NAMALWA (cell line): ENCODE measurements at places on chromosomes 16 and 17.

DNA sequence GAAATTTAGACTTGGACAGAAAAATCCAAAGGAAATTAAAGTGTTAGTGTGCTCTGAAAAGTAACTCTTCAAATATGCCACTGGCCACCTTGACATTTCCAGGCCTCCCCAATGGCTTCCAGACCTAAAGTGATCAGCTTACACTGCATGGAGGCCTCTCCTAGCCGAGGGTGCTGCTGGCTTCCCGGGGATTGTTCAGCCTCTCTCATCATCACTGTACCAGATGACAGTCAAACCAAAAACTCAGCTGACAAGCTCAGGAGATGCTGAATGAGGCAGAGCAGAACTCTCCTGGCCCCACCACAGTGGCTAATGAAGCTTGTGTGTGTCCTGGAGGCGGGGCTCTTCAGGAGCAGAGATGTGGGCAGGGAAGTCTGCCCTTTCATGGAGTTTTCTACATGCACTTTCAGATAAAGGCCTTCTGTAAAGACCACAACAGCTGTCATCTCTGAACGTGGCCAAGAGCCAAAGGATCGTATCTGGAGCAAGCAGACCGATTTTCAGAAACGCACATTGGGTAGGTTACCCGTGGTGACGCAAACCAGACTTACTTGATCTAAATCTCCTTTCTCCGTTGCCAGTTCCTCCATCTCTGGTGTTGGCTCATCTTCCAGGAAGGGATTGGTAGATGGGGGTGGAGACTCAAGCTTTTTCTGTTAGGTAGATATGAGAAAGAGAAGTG is 113.3 kb downstream of the VPS53 start:
- no peak for DNase-seq

- DNase-seq = no peak
These were observed 2.4 kb downstream of the BCL6B start for GRCh38 chr17:7025245-7025644.

GRCh38 chr16:12958366-12958765 is 57.0 kb downstream of the SHISA9 start:
- no peak for DNase-seq

- no peak for DNase-seq
These were observed at the start of gene KRT9 for GRCh38 chr17:41571561-41572434. KRT9 (minus strand) TSS chr17:41572059; CDS start chr17:41571992, 67 bp downstream.

- DNase-seq = no peak
These were observed 35.1 kb downstream of the MARF1 start for GRCh38 chr16:15607700-15608396.

DNA sequence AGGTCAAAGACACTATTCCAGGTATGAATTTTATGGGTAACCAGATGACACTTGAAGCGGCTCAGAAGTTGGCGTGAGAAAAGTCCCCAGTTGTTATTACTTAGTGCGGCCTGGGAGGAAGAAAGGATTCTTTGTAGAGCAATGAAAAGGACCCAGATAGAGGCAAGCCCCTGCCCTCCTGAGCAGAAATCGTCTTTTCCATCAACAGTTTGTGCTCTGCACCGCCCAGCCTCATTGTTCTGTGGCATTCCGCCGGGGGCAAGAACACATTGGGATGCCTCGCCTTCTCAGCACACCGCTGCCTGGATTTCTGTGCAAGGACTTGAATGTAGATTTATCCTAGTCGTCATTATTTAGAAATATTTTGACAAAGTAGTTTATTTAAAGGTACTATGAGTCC is 32.7 kb upstream of the CRHR1 start:
- no peak for DNase-seq

DNA sequence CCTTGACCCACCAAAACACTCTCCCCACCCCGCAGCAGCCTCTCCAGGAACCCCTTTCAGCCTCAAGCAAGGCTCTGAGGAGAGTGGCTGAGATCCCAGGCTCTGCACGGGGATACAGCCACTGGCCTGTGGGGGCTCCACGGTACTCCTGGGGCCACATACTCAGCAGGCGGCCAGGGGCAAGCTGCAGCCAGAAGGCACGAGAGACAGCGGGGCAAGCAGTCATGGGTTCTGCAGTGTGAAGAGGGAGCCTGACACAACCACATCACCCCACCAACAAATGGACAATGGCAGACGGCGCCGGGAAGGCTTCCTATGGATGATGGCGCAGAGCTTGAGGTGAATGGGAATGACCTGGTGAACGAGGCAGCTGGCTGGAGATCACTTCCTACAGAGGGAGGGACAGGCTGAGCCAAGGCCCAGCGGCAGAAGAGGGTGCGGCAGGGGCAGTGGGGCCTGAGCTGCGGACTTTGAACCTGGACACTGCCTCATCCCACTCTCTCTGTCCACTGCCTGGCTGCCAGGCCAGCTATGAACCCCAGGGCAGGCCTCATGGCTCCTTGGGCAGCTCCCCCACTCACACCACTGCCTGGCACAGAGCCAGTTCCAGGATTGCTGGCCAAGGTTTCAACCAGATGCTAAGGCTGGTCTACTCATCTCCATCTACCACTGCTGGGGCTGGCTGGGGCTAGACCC is 10.8 kb upstream of the BCAR1 start:
- DNase-seq = no peak

DNA sequence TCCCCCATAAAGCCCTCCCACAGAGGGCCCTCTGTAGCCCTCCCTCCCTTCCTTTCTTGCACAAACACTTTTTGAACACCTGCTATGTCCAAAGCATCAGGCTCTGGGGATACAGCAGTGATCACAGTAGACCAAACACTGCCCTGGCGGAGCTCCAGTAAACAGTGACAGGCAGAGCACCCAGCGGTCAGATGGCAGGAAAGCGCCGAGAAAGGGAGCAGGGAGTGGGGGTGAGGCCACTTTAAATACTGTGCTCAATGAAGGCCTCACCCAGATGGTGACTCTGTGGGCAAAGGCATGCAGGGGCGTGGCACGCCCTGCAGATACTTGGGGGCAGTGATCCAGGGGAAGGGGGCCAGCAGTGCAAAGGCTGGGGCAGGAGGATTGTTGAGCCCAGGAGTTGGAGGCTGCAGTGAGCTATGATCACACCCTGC is 7.6 kb downstream of the PRR29 start:
- DNase-seq = no peak

DNA sequence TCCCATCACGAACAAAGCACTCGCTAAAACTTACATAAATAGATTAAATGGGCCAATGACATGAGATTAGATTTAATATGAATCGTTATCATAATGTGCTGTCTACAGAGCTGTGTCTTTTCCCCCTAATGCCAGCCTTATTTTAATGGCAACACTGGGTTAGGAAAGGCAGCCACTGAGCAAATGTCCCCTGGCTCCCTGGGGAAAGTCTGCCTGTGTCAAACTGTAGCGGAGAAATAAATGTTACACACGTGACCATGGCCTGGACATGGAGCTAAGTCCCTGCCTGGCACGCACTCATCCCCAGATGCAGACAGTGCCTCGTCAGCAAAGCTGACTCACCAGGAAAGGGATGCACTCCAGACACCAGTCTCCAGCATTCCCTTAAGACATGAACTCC is 61.3 kb upstream of the SDK2 start:
- no peak for DNase-seq

GRCh38 chr16:55367866-55368603 is 44.0 kb downstream of the IRX6 start:
- DNase-seq = no peak

- DNase-seq = no peak
These were observed 78.0 kb downstream of the RAP1GAP2 start for GRCh38 chr17:2874189-2874686.

GRCh38 chr16:23509782-23510163 is 521 bp downstream of the GGA2 start:
- peak; percentile 48 for DNase-seq

GRCh38 chr16:23501291-23501690 is 9.0 kb downstream of the GGA2 start:
- DNase-seq = no peak

- no peak for DNase-seq
These were observed 463.6 kb downstream of the MAF start for GRCh38 chr16:79136955-79137354.

- no peak for DNase-seq
These were observed 27.0 kb upstream of the RGS9 start for GRCh38 chr17:65109990-65110680.

DNA sequence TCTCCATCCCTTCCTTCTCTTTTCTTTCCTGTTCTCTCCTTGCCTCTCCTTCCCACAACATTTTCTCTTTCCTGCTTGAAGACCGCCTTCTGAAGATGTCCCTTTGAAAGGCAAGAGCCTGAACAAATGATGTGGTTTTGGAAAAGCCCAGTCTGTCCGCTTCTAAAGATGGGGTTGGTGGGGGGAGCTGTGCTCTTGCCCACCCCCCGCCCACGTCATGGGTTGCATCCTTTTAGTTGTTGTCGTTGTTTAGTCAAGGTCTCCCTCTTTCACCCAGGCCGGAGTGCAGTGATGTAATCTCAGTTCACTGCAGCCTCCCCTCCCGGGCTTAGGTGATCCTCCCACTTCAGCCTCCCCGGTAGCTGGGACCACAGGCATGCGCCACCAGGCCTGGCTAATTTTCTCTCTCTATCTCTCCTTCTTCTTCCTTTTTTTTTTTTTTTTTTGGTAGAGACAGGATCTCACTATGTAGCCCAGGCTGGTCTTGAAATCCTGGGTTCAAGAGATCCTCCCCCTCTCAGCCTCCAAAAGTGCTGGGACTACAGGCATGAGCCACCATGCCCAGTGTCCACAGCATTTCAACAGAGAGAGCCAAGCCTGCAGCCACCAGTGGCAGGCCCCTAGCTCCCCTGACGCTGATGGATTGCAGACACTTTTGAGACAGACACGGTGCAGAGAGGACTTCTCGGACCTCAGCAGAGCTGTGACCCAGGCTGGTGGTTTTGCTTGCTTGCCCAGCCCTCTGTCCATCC is 26.0 kb upstream of the CIBAR2 start:
- no peak for DNase-seq

GRCh38 chr16:21953541-21953902 is 361 bp downstream of the UQCRC2 start:
- DNase-seq = no peak

GRCh38 chr17:45144199-45145034 is 3.9 kb upstream of the HEXIM1 start:
- no peak for DNase-seq

GRCh38 chr17:43465049-43465448 is 18.7 kb upstream of the DHX8 start:
- DNase-seq = no peak

- DNase-seq = peak; percentile 66
These were observed 8.8 kb downstream of the NFATC3 start for GRCh38 chr16:68093816-68094613.

DNA sequence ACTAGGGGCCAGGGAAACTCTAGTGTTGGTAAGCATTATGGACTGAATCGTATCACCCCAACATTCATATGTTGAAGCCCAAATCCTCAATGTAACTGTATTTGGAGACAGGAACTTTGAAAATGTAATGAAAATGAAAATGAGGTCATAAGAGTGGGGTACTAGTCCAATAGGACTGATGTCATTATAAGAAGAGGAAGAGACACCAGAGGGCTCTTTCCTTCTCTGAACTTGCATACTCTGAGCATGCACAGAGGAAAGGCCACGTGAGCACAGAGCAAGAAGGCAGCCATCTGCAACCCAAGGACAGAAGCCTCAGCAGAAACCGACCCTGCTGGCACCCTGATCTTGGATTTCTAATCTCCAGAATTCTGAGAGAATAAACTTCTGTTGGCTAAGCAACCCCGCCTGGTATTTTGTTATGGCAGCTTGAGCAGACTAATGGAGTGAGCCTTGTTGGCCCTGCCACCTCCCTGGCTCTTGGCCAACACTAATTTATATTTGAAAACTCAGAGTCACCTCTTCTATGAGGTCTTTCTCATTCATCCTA is 273.4 kb downstream of the NTN1 start:
- peak; percentile 2 for DNase-seq

DNA sequence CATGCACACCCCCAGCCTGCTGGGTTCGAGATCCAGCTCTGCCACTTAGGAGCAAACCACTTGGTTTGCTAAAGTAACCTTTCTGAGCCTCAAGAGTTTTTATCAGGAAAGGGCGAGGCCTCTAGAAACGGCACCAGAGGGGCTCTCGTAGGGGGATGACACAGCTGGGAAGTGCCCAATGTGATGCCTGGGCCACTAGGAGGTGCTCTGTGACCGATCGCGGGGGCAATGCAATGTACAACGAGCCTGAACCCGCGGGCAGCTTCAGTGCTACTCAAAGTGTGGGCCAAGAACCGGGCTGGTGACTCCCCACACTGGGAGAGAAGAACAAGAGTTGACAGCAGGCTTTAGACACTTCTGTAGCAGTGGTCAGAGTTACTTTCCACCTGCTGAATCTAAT is 9.4 kb downstream of the C16orf89 start:
- DNase-seq = peak; percentile 77

GRCh38 chr17:67633751-67634211 is 84.0 kb upstream of the NOL11 start:
- DNase-seq = no peak
